Mesendoderm (in vitro differentiated cells): ENCODE measurements at places on chromosomes 1 and 21.

GRCh38 chr21:14072761-14073535, 137.8 kb downstream of the LIPI start:
- H3K27me3 ChIP-seq: no peaks in the 10 kb centered on the region
- H3K36me3 ChIP-seq: no peaks in the 10 kb centered on the region
- no peak overlapping the region for H3K4me3 ChIP-seq
- H3K27ac ChIP-seq: no peak overlapping the region
- no peaks in the 10 kb centered on the region for H3K4me1 ChIP-seq

DNA sequence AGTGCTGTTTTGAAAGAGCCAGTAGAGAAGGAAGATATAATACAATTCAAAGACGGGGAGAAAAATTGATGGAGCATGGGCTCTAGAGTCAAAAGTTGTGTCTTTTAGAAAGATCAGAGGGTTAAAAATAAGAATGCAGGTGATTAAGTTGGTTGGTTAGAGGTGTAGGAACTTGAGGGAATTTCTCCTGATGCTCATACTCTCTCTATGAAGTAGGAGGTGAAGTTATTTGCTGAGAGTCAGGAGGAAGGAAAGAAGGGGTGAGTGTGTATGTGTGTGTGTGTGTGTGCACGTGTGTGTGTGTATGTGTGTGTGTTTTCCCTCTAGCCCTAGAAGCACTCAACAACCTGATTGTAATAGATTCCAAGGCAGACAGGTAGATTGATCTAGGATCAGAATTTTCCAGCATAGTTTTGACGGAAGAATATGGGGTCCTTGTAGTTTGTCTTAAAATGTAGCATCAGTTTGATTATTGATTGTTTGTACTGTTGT, 88.3 kb upstream of the MACF1 start:
- H3K27me3 ChIP-seq: no peaks in the 10 kb centered on the region
- H3K36me3 ChIP-seq: no peaks in the 10 kb centered on the region

DNA sequence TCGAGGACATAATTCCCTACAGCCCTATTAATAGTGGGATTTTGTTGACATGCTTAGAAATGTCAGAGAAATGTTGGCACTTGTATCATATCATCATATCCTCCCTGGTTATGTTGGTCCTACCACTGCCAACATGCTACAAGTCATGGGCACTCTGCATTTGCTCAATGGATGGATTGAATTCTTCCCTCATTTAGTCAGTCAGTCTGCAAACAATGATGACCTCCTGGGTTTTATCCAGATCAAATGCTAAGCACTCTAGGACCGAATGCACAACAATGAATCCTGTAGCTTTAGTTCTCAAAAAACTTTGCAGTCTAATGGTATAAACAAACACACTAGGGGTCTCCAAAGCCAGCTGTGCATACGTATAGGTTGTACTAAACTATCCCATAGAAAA, 357.2 kb upstream of the DPYD start:
- no peaks in the 10 kb centered on the region for H3K4me1 ChIP-seq
- H3K27me3 ChIP-seq: no peaks in the 10 kb centered on the region
- H3K27ac ChIP-seq: no peak overlapping the region

- DNase-seq: peak; percentile 69
- H3K36me3 ChIP-seq: no peaks in the 10 kb centered on the region
- no peaks in the 10 kb centered on the region for H3K4me1 ChIP-seq
- H3K4me3 ChIP-seq: peak overlapping the region; percentile 4
- no peaks in the 10 kb centered on the region for H3K27me3 ChIP-seq
- peak overlapping the region; percentile 53 for H3K27ac ChIP-seq
Observed at GRCh38 chr1:56477164-56478111, 101.9 kb downstream of the PLPP3 start.

GRCh38 chr1:198447468-198447867, 93.0 kb downstream of the ATP6V1G3 start:
- H3K4me1 ChIP-seq: no peaks in the 10 kb centered on the region
- H3K27me3 ChIP-seq: no peaks in the 10 kb centered on the region
- no peak overlapping the region for H3K4me3 ChIP-seq

DNA sequence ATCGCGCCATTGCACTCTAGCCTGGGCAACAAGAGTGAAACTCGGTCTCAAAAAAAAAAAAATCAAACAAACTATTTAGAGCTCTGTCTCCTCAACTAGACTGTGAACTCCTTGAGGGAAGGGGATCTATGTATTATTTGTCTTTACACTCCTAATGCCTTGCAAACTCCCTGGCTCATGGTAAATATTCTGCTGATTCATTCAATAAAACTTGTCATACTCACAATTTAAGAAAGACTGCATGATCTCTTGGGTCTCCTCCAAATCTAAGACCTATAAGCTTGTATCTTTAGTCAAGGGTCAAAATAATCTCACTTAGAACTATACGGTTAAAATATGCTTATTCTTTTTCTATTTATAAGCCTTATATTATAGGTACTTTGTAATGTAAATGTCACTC, 90.3 kb upstream of the NR5A2 start:
- H3K36me3 ChIP-seq: no peaks in the 10 kb centered on the region
- no peak overlapping the region for H3K27ac ChIP-seq
- H3K4me3 ChIP-seq: no peak overlapping the region
- no peaks in the 10 kb centered on the region for H3K4me1 ChIP-seq

DNA sequence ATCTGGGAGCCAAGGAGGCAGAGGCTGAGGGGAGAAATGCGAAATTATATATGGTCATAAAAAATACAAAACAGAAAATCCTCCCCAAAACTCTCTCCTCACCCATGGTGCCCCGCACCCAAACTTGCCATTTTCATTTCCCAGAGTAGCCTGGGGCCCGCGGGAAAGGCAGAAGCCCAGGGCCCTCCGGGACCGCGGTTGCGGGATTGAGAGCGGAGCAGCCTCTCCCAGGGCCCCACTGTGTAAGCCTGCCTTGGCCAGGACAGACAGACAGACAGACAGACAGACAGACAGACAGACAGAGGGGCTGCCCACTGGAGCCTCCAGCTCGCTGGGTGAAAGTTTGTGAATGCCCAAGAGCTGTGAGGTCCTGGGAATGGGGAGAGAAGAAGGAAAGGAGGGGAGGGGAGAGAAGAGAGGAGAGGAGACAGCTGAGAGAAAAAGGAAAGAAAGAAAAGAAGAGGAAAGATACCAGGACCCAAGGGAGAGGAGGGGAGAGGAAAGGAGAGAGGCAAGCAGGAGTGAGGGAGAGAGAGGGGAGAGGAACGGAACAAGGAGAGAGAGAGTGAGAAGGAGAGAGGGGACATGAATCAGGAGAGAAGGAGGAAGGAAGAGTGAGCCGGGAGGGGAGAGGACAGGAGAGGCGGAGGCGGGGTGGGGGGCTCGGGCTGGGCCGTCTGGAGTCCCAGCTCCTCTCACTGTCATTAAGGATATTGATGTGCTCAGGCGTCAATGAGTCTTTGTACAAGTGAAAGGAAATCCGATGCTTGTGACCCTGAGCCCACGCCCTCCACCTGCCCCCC, 69.3 kb upstream of the CASZ1 start:
- H3K4me1 ChIP-seq: peaks cover 4% of the 10 kb centered on the region
- no peaks in the 10 kb centered on the region for H3K27me3 ChIP-seq
- H3K36me3 ChIP-seq: no peaks in the 10 kb centered on the region
- H3K4me3 ChIP-seq: no peak overlapping the region

- H3K4me3 ChIP-seq: no peak overlapping the region
- H3K27ac ChIP-seq: no peak overlapping the region
- H3K4me1 ChIP-seq: no peaks in the 10 kb centered on the region
- H3K27me3 ChIP-seq: no peaks in the 10 kb centered on the region
- DNase-seq: no peak
Observed at GRCh38 chr1:51976846-51977602, 13.5 kb downstream of the RAB3B start.

- no peak overlapping the region for H3K4me3 ChIP-seq
- no peaks in the 10 kb centered on the region for H3K27me3 ChIP-seq
- no peak overlapping the region for H3K27ac ChIP-seq
- DNase-seq: no peak
- H3K4me1 ChIP-seq: no peaks in the 10 kb centered on the region
Observed at GRCh38 chr1:241551759-241552638, 19.8 kb downstream of the KMO start.

GRCh38 chr1:14128096-14128495, 428.1 kb downstream of the PRDM2 start:
- no peaks in the 10 kb centered on the region for H3K27me3 ChIP-seq
- no peak overlapping the region for H3K27ac ChIP-seq

DNA sequence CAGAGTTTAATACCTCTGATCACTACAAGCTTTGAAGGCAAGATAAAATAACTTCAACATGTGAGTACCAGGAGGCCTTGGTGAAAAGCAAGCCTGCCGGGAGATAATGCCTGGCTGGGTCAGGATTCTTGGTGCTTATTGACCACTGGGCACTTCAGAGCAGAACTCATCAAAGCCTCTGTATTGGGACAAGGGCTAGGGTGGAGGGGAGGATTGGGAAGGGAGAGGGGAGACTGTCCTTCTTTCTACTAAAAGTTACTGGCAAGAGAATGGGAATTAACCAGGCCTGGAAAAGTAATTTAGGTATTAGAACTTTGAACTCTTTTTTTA, 35.2 kb downstream of the NEK2 start:
- DNase-seq: no peak
- H3K4me3 ChIP-seq: no peak overlapping the region

DNA sequence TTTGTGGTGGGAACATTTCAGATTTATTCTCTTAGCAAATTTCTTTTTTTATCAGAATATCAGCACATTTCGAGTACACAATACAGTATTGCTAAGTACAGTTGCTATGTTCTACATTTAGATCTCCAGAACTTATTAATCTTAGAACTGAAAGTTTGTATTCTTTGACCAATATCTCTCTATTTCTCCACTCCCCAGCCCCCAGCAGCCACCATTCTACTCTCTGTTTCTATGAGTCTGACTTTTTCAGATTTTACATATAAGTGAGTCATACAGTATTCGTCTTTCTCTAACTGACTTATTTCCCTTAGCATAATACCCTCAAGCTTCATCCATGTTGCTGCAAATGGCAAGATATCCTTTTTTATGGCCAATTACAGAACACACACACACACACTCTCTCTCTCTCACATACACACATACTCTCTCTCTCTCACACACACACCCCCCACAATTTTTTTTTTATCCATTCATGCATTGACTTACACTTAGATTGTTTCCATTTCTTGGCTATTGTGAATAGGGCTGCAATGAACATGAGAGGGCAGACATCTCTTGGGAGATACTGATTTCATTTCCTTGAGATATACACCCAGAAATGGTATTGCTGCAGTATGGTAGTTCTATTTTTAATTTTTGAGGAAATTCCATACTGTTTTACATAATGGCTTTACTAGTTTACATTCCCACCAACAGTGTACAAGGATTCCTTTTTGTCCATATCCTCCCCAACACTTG, 15.7 kb downstream of the RPTN start:
- no peak overlapping the region for H3K4me3 ChIP-seq
- no peaks in the 10 kb centered on the region for H3K4me1 ChIP-seq
- no peak for DNase-seq
- H3K27ac ChIP-seq: no peak overlapping the region
- H3K36me3 ChIP-seq: no peaks in the 10 kb centered on the region
- H3K27me3 ChIP-seq: no peaks in the 10 kb centered on the region

DNA sequence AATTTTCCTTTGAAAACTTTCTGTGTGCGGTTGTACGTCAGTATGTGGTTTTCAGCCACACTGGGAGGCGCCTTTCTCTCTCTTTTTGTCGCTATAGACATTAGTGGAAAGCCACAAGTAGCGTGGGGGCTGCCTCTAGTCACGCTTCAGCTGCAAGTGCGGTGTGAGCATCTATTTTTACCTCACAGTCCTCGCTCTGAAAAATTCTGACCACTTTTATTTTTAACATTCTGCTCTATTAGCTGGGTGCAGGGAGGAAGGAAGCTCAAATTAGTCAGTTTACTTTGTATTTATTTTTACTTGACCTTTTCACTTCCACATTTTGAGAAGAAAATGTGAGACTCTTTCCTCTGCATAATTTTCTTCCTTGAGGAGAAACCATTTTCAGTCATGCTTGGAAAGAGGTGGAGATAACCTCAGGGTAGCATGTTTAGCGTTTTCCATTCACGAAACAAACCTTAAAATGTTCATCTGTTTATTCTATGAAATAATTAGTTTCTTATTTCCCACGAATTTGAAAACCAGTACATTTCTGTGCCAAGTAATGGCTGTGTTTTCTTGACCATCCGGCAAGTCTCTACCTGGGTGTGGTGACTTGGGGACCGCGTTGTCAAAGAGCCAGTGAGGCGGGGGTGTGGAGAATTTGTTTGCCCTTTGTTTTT, 35.6 kb downstream of the ADARB1 start:
- H3K27me3 ChIP-seq: no peaks in the 10 kb centered on the region
- DNase-seq: no peak
- no peak overlapping the region for H3K4me3 ChIP-seq

- H3K27ac ChIP-seq: no peak overlapping the region
- no peak overlapping the region for H3K4me3 ChIP-seq
- H3K36me3 ChIP-seq: no peaks in the 10 kb centered on the region
Observed at GRCh38 chr1:8815582-8816151, 1.8 kb downstream of the RERE start.

- no peak overlapping the region for H3K4me3 ChIP-seq
- H3K36me3 ChIP-seq: no peaks in the 10 kb centered on the region
- peaks cover 5% of the 10 kb centered on the region for H3K4me1 ChIP-seq
- no peak for DNase-seq
- no peak overlapping the region for H3K27ac ChIP-seq
- peaks cover 5% of the 10 kb centered on the region for H3K27me3 ChIP-seq
Observed at GRCh38 chr1:38576241-38576640, 283.3 kb downstream of the RRAGC start.

DNA sequence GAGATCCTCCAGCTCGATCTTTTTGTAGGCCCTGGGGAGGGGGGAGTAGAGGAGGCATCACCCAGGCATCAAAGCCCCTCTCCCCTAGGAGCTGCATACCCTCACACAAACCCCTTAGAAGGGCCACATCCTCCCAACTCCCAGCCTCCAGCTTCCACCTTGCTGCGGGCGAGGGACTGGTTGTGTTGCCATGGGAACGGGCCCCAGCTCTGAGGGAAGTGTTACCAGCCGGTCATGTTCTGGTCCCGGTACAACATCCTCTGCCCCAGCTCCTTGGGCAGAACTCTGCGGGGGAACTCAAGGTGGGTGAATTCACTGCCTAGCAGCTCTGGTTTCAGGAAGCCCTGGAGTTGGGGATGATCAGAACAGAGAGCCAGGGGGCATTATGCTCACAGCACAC, 4.1 kb downstream of the PPM1J start:
- peaks cover 13% of the 10 kb centered on the region for H3K4me1 ChIP-seq
- no peaks in the 10 kb centered on the region for H3K27me3 ChIP-seq
- no peak overlapping the region for H3K27ac ChIP-seq
- peak; percentile 63 for DNase-seq
- no peak overlapping the region for H3K4me3 ChIP-seq

GRCh38 chr1:153099461-153100045, 5.2 kb upstream of the SPRR2E start:
- no peaks in the 10 kb centered on the region for H3K4me1 ChIP-seq
- no peaks in the 10 kb centered on the region for H3K36me3 ChIP-seq
- no peak overlapping the region for H3K27ac ChIP-seq

DNA sequence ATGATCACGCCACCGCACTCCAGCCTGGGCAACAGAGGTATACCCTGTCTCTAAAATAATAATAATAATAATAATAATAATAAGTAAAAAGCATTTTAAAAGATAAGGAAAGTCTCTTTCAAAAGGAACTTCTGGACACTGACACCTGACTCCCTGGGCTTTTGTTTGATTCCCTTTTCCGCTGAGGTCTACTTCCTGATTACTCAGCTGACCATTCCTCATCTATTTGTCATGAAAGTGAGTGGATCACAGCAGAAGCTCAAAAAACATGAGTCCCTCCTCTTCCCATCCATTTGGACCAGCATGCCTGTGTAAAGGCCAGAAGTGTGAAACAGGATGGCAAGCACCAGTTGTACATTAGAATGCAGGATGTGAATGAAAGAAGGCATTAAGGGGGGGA, 61.1 kb upstream of the FBXO28 start:
- no peak overlapping the region for H3K4me3 ChIP-seq
- H3K27me3 ChIP-seq: no peaks in the 10 kb centered on the region
- H3K27ac ChIP-seq: no peak overlapping the region
- H3K4me1 ChIP-seq: no peaks in the 10 kb centered on the region
- no peak for DNase-seq
- no peaks in the 10 kb centered on the region for H3K36me3 ChIP-seq
